Iris pigment epithelial cell (primary cell): ENCODE measurements at places on chromosomes 7 and 10.
A peak's percentile ranks its signal among the peaks of the same experiment; 100 is the strongest.

GRCh38 chr7:155206318-155207020, 91.2 kb upstream of the INSIG1 start:
- peak; percentile 78 for DNase-seq

DNA sequence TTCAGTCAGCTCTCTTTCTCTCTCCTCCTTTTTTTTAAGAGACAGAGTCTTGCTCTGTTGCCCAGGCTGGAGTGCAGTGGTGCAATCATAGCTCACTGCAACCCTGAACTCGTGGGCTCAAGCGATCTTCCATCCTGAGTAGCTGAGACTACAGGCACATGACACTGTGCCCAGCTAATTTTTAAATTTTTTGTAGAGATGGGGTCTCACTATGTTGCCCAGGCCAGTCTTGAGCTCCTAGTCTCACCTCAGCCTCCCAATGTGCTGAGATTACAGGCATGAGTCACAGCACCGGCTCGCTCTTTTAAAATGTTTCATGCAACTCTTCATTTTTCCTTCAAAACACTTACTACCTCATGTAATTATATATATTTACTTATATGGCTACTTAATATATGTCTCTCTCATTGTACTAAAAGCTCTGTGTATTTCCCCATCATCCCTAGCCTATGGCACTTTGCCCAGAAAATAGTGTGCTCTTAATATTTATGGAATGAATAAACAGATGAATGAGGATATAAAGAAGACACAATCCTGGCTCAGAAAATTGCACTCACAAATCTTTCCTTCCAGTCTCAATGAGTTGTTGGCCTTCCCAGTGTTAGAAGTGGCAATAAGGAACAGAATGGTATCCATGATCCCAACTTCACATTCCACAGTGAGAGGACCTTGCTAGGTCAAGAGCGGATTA, 33.9 kb downstream of the EBLN1 start:
- DNase-seq = peak; percentile 73

DNA sequence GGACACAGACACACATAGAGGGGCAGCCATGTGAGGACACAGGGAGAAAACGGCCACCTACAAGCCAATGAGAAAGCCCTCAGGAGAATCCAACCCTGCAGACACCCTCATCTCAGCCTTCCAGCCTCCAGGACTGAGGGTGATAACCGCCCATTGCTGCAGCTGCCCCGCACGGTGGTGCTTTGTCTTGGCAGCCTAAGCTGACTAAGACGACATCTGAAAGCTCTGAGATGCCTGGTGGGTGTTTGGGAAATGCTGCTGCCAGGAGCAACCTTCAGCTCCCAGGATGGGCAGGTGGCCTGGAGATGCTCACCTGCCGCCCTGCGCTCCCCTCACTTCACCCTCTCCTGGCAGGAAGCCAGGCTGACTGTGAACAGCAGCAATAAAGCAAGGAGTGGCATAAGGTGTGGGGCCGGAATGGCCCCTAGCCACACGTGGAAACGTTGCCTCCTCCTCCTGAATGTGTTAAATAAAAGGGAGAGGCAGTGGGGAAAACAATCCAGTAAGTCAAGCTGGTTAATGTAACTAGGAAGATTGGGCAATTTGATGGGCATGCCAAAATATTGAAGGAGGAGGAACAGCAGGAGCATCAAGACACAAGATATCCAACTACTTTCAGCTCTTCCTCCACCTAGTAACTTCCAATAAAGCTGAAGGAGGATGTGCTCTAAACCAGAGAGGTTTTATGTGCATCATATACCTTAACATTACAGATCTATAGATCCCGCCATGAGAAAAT, 121.5 kb downstream of the TNS3 start:
- no peak for DNase-seq

DNA sequence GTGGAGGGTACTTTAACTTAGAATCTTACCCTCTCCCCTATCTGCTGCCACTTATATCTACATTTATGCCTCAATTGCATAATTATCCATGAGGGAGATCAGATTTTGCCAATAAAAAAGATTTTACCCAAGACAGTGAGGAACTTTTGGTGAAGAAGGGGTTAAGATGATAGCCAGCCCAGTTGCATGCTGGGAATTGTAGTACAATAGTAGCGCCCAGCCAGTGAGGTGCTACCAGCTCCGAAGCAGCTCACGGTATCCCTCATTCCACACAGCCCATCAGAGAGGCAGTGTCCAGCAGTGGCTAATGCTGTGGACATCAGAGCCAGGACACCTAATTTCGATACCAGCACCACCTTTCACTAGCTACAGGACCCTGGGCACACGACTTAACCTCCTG, 5.9 kb upstream of the LGI1 start:
- DNase-seq = peak; percentile 43

DNA sequence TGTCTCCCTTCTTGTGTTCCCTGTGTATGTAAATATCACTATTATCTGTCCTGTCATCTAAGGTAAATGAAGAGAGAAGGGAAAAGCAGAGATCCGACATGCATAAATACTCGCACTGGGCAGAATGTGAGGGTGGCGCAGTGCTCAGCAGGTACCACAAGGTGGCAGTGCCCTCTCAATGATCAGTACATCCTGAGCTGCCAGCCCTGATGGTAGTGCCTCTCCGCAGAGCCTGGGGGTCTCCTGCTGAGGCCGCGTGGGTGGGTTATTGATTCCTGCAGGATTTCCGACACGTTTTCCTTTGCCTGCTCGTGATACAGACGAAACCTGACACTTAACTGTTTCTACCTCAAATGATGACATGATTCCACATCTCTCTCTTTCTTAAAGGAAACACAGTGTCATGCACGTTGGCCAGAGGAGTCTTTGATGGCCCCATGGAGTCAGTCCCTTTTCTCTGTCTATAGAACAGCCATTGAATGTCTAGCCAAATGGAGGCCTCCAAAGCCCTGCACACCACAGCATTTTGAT, 19.8 kb downstream of the RGR start:
- peak; percentile 53 for DNase-seq

- peak; percentile 57 for DNase-seq
These were observed 31.1 kb upstream of the MSMB start for GRCh38 chr10:46077141-46077554.

DNA sequence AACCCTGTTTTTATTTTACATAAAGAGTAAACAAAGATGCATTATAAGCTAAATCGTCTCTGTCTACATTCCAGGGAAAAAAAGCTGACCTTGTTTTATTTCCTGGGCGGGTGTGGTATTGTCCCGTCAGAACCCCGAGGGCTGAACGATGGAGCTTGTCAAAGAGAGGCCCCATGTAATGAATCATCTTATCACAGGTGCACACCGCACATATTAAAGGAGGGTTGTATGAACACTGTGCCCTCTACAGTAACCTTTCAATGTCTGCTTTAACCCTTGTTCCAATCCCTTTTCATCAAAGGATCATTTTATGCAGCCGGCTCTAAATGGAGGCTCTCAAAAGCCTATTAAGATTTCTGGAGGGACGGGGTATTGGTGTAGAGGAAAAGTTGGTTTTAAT, 158.5 kb upstream of the YAE1 start:
- no peak for DNase-seq

- DNase-seq = no peak
These were observed 67.8 kb downstream of the WDR37 start for GRCh38 chr10:1123972-1124371.

GRCh38 chr10:76583711-76584161, 1053.9 kb downstream of the KCNMA1 start:
- peak; percentile 96 for DNase-seq

- no peak for DNase-seq
These were observed 192.1 kb downstream of the EBF3 start for GRCh38 chr10:129771991-129772431.

DNA sequence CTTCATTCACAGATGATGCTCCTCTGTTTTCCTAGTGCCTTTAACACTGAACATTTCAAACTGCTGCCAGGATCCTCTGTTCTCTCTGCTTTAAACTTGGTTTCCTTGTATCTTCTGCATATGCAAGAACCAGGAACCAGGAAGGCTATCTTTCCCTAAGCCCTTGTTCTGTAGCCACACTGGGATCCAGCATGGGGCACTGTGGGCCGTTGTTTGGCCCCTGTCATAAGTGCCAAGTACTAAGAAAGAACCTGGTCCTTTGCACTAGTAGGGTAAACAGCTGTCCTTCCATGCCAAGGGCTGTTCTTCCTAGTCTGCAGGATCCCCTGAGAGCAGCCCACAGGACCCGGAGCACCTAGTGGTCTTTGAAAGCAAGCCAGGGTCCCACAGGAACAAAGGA, 49.0 kb upstream of the TRIM8 start:
- DNase-seq = no peak

- no peak for DNase-seq
These were observed 17.8 kb upstream of the SLC18A2 start for GRCh38 chr10:117222976-117223692.

DNA sequence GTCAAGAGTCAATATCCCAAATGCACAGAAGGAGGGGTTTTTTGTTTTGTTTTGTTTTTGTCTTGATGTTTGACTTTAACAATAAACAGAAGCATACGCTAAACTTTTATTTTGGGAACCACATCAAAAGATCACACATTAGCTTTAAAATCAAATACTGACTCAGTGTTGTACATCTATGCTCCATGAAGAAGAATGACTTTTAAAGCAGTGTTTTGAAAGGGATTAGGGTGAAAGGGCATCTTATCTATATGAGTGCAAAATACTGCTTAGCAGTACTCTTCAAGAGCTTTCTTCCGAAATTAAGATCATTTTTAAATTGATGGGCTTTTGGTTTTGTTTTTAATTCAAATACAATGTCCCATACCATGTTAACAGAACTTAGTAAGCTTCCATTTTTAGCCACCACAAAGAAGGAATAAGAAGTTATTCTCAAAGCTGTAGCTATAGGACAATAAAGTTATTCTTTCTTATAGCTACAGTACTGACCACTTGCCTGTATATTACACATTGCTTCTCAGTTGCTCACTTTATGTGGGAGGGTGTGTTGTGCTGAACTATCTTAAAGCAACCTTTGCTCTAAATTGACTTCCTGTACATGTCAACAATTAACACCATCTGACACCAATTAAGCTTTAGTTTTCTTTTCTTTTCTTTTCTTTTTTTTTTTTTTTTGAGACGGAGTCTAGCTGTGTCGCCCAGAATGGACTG, 144.3 kb upstream of the KAT6B start:
- peak; percentile 6 for DNase-seq

- DNase-seq = no peak
These were observed 73.7 kb downstream of the FOXL3 start for GRCh38 chr7:363626-364025.

GRCh38 chr7:133054162-133054840, 27.6 kb downstream of the CHCHD3 start:
- DNase-seq = peak; percentile 18

- no peak for DNase-seq
These were observed 233.1 kb downstream of the PLXNA4 start for GRCh38 chr7:132343199-132343598.

DNA sequence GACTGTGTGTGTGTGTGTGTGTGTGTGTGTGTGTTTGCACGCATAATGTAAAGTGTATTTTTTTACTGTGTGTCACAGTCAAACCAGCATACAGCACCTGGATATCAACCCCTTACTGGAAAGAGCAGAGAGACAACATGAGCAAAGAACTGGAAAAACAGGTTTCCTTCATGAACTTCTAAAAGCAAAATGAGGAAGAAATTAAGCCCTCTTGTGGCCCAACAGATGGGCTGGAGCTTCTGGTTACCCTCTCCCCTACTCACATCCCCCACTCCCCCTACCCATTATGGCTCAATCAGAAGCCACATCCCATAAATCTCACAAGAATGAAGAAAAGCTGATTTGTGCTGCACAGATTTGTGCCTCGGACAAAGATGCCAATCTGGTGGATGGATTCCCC, 36.2 kb downstream of the PDE1C start:
- DNase-seq = no peak

- DNase-seq = peak; percentile 92
These were observed 59.8 kb upstream of the CHST15 start for GRCh38 chr10:124153023-124153826.

- no peak for DNase-seq
These were observed 70.2 kb downstream of the ZNF467 start for GRCh38 chr7:149703044-149703650.

- DNase-seq = no peak
These were observed 43.8 kb downstream of the SP8 start for GRCh38 chr7:20742913-20743312.

GRCh38 chr10:114432566-114433093, 28.3 kb upstream of the AFAP1L2 start:
- DNase-seq = no peak

DNA sequence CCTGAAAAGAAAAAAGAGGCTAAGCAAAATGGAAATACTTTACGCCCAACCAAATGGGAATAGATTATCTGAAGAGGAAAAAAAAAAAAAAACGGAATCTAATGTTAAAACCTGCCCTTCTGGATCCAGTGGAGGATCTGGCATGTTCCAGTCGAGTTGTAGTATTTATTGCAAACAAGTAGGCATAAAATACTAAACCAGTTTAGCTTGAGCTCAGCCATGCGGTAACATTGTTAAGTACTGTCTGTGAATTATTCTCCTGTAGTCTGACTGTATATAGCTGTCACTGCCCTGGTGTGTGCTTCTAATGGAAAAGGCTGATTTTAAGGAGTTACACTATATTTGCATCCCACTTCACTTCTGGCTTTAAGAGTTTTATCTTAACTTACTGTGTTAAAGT, 40.3 kb downstream of the CELF2 start:
- no peak for DNase-seq

DNA sequence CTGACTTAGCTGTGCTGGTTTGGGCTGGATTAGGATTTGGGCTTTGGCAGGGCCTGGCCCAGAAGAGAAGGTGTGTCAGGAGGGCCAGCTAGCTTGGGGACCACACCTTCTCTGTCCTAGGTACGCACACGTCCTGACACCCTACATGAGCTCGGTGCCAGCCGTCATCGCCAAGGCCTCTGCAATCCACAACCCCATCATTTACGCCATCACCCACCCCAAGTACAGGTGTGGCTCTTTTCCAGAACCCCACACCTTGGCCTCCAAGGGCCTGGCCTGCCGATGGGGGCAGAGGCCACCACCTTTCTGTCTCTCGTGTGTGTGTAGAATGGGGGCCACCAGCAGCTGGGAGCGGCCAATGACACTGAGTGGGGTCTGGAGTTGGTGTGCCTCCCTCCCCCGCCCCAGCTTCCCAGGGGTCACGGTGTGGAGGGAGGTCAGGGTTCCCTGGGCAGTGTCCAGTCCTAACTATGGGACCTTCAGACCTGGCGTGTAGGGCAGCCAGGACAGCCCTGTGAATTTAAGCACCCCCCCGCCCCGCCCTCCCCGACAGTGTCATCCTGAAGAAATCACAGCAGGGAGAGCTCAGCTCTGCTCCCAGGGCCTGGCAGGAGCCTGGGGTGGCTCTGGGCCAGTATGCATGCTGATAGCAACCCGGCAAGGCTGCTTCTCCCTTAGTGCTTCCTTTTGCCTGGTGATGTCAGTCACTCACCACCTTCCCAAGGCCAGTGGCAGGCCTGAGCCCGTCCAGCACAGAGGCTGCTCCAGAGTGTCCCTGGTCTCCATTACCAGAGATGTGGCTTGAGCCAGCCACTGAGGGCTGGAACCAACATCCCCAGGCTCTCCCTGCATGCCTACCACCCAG, 6.9 kb upstream of the LDB3 start:
- peak; percentile 31 for DNase-seq
